ENCODE measurements at places on chromosomes 3 and 15. TPM values are rescaled to one million over a fixed set of nuclear protein-coding genes. Genes with fewer than 3 reads are reported as not detected.

GRCh38 chr3:77342688-77343087 is 302.8 kb downstream of the ROBO2 start:
- no peak for DNase-seq

The SELENOK gene
- polyA plus RNA-seq, result 35.7 TPM

DNA sequence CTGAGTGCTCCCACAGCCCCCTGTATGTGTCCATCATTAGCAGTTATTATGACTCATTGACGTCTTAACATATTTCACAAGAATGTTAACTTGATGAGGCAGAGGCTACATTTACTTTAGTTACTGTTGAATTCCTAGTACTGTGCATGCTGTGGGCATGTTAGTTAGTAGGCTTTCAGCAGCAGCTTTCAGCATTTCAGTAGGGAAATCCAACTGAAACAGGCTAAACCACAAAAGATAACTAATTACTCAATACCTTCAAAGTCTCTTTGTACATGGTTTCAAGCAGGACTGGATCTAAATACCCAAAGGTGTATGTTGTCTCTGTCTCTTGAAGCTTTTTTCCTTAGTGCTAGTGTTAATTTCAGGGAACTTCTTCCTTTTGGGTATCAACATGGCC is 229.9 kb upstream of the SUCLG2 start:
- no peak for DNase-seq

- no peak for DNase-seq
Measured at GRCh38 chr3:154690413-154690812, 260.4 kb upstream of the GPR149 start.

The NLGN1 gene
- 1.0 TPM for polyA plus RNA-seq

The RPP25 gene
- polyA plus RNA-seq, result 1.1 TPM

DNA sequence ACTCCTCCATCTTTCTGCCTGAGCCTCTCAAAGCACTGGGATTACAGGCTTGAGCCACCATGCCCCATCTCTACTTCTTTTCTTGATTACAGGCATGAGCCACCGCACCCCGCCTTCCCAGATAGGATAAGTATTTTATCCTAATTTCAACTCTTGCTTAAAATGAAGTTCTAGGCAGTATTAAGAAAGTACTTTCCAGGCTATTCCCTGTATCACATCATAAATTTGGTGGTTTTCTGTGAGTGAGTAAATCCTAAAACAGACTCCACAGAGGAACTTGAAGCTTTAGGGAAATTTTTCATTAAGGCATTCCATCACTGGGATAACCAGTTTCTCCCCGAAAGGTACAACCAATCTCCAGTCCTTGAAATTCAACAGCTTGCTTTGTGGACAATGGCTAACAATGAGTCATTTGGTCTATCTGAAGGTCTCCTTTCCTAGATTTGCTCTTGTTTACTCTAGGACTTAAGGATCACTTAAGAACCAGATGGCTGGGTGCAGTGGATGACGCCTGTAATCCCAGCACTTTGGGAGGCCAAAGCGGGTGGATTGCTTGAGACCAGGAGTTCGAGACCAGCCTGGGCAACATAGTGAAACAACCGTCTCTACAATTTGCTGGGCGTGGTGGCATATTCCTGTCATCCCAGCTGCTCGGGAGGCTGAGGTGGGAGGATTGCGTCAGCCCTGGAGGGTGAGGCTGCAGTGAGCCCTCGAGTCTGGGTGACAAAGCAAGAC is 49.7 kb upstream of the SKIL start:
- DNase-seq, result no peak

The ST8SIA2 gene
- polyA plus RNA-seq, result 18.3 TPM

The SLC2A2 gene
- not detected for polyA plus RNA-seq

The MBD4 gene
- polyA plus RNA-seq, result 27.1 TPM

The PLSCR5 gene
- polyA plus RNA-seq, result not detected

The POTEB2 gene
- polyA plus RNA-seq, result not detected

The SKOR1 gene
- polyA plus RNA-seq, result 0.67 TPM

The FAM227B gene
- polyA plus RNA-seq, result 7.6 TPM

DNA sequence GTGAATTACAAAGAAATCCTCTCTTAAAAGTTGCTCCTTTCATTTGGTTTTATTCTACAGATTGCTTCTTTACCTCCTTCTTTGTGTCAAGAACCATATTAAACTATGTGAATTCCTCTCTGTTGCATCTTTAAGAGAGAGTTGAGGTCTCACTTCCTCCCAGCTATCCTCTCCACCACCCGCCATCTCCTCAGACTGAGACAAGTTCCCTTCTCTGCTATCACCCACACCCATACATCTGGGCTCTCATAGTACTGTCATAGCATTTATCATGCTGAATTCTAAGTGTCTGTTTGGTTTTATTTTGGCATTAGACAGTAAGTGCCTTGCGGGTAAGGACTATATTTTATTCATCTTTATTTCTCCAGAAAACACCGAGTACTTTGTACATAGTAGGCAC is 54.2 kb downstream of the B3GALNT1 start:
- DNase-seq, result no peak

The ZNF860 gene
- polyA plus RNA-seq, result 0.63 TPM

The LMLN gene
- polyA plus RNA-seq, result 3.8 TPM

The FRMD5 gene
- polyA plus RNA-seq, result 0.44 TPM

GRCh38 chr3:82001276-82001923 is 240.0 kb upstream of the GBE1 start:
- DNase-seq, result no peak
